Cardiac muscle cell (in vitro differentiated cells and primary cell): ENCODE measurements at places on chromosomes 7 and 10.

GRCh38 chr10:101967713-101968112 is 88.3 kb downstream of the ARMH3 start:
- no peak for DNase-seq
- no peaks in the 10 kb centered on the region for H3K36me3 ChIP-seq
- H3K27ac ChIP-seq, result peak overlapping the region; percentile 91
- H3K4me1 ChIP-seq, result peaks cover 60% of the 10 kb centered on the region
- H3K4me3 ChIP-seq, result no peak overlapping the region

- no peak overlapping the region for H3K27ac ChIP-seq
- no peaks in the 10 kb centered on the region for H3K4me1 ChIP-seq
- no peak overlapping the region for H3K4me3 ChIP-seq
- no peaks in the 10 kb centered on the region for H3K27me3 ChIP-seq
These were observed 166.0 kb downstream of the FANK1 start for GRCh38 chr10:126062131-126063032.

GRCh38 chr10:130020651-130021382 is 56.7 kb upstream of the EBF3 start:
- peak; percentile 19 for DNase-seq
- no peaks in the 10 kb centered on the region for H3K36me3 ChIP-seq
- no peaks in the 10 kb centered on the region for H3K4me1 ChIP-seq
- no peaks in the 10 kb centered on the region for H3K27me3 ChIP-seq
- no peak overlapping the region for H3K27ac ChIP-seq

DNA sequence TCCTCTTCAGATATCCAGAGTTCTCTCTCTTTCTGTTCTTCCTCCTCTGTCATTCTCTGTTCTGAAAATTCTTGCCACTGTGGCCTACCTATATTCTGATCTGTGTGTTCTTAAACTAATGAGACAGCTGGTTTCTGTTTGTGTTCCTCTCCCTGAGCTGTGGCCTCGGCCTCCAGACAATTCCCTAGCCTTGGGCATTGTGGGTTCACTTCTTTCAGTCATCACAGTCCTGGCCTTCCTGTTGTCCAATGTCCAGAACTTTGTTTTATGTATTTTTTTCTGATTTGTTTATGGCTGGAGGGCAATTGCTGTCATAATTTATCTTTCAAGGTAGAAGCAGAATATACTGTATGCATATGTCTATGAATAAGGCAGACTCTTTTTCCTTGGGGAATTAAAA is 173.2 kb upstream of the MTPN start:
- H3K4me1 ChIP-seq, result no peaks in the 10 kb centered on the region
- H3K27me3 ChIP-seq, result no peaks in the 10 kb centered on the region
- H3K36me3 ChIP-seq, result no peaks in the 10 kb centered on the region
- no peak for DNase-seq
- no peak overlapping the region for H3K27ac ChIP-seq
- H3K4me3 ChIP-seq, result no peak overlapping the region

DNA sequence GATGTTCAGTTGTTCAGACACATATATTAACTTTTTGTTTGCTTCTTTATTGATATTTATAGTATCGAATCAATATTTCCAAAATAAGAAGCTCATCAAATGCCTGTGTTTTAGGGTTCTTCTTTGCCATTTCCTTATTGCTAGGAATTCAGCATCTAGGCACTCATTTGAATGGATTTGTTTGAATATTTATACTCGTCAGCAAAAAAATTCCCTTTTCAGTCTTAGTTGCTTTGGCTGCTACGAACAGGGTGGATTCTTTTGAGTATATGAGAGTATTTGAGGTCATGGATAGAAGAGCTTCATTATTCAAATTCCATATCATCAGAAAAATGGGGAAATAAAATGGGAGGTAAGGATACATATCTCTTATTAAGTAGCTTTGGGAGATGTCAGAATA is 706.9 kb downstream of the NRG3 start:
- no peak overlapping the region for H3K27ac ChIP-seq
- no peaks in the 10 kb centered on the region for H3K27me3 ChIP-seq
- DNase-seq, result no peak
- H3K4me3 ChIP-seq, result no peak overlapping the region

GRCh38 chr7:34317039-34317438 is 341.0 kb upstream of the NPSR1 start:
- no peak overlapping the region for H3K4me3 ChIP-seq
- no peaks in the 10 kb centered on the region for H3K27me3 ChIP-seq
- DNase-seq, result no peak
- no peaks in the 10 kb centered on the region for H3K4me1 ChIP-seq
- no peak overlapping the region for H3K27ac ChIP-seq

DNA sequence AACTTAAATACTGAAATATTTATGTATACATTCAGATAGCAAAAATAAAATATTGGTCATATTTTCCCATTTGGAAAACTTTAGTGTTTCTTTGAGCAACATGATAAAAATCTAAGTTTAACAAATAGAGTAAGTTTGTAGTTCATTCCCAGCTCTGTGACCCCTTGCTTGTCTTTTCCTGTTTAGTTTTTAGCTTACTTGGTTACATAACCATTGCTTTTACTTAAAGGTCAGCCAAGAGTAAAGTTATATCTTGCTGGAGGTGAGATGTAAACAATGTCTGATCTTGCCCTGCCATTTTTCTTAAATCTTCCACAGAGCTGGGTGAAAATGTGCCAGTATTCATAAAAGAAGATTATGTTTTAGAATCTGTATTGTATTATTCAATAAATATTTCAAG is 46.7 kb upstream of the MDFIC start:
- H3K36me3 ChIP-seq, result no peaks in the 10 kb centered on the region
- H3K27me3 ChIP-seq, result no peaks in the 10 kb centered on the region
- DNase-seq, result no peak
- H3K4me1 ChIP-seq, result no peaks in the 10 kb centered on the region

DNA sequence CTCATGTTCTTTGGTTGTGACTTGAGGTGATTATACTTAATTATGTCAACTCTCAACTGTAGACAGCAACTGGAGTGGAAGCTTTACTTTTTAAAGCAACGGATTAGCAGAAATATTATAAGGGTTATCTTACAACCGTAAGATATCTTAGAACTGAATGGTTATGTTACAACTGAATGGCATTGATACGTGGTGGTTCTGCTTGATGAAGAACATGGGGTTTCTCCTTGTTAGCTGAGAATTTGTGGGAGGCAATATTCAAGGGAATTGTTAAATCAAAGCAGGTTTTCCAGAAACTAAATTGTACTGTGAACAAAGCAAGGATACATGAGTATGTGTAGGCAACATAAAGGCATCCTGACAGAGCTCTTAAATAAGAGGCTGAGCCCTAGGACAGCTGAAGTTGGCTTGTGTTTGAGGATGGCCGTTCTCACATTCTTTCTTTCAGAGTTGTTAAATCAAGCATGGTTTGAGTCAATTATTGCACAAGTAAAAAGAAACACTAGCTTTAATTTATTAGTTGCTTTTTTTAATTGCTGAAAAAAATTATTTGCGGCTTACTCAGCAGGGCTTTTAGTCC is 350.0 kb downstream of the PLXDC2 start:
- H3K36me3 ChIP-seq, result no peaks in the 10 kb centered on the region
- H3K27ac ChIP-seq, result peak overlapping the region; percentile 52

DNA sequence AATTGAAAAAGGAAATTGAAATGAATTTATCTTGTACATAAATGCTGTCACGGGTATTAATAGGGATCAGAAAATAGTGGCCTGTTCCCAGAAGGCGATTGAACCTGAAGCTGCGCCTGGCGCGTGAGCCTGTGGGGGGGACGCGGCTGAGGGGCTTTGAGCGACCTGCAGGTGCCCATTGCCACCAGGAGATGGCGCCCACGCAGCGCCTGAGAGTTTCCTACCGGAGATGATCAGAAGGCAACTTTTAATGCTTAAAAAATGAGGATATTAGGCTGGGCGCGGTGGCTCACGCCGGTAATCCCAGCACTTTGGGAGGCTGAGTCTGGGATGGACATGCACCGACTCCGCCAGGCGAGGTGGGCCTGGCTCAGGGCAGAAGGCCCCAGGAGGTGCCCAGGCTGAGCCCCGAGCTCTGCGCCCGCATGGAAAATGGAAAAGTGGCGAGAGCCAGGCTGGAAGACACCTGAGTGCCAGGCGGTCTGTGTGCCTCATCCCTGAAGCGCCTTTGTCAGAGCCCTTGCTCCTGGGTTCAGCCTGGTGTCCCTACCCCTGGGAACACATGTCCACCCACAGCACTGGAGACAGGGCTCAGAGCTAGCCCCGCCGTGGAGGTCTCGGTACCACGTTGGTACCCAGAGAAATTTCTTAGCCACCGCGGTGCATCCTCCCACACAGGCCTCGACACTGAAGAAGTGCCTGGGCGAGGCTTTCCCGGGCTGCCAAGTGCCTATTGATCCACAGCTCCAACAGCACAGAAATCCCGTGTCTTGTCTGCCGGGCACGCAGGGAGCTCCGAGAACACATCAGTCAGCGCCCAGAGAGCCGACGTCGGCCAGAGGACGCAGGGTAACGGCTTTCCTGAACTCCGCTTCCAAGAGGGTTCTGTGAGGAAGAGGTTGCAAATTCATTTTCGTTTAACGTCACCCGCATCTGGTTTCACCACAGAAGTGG is 117.4 kb downstream of the INPP5A start:
- H3K4me3 ChIP-seq, result no peak overlapping the region
- H3K27ac ChIP-seq, result no peak overlapping the region
- H3K27me3 ChIP-seq, result no peaks in the 10 kb centered on the region

- no peak overlapping the region for H3K4me3 ChIP-seq
- H3K27me3 ChIP-seq, result no peaks in the 10 kb centered on the region
- no peaks in the 10 kb centered on the region for H3K4me1 ChIP-seq
- no peaks in the 10 kb centered on the region for H3K36me3 ChIP-seq
- no peak for DNase-seq
These were observed 109.3 kb downstream of the DKK1 start for GRCh38 chr10:52423369-52423768.

DNA sequence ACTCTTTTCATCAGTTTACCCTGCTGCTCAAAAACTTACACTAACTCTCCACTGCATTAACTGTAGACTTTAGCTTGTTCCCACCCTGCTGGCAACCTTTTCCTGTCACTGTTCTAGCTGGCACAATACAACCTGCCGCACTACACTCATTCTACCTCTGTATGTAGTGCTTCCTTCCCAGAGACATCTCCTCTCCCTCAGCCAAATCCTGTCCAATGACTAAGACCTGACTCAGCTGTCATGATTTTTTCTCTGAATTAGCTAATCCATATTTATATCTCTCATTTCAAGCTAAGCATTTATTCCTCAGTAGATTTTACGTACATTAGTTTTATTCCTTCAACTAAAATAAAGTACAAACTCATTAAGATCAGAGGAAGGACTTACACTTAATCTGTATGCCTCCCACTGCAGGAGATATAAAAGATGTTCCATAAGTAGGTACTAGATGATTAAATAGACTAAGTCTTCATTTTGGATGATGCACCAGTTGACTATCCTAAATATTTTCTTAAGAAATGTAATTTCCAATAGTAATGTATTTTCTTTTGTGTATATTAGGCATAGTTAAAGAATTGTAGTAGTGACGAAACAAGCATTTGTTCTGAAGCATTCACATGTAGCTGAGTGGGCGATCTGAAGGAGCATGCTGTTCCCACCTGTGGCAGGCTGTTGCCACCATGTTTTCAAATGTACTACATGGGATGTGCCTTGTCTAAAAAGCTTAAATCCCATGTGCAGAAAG is 189.1 kb downstream of the SKAP2 start:
- no peaks in the 10 kb centered on the region for H3K36me3 ChIP-seq
- H3K27me3 ChIP-seq, result peaks cover 76% of the 10 kb centered on the region
- no peaks in the 10 kb centered on the region for H3K4me1 ChIP-seq
- no peak overlapping the region for H3K27ac ChIP-seq

DNA sequence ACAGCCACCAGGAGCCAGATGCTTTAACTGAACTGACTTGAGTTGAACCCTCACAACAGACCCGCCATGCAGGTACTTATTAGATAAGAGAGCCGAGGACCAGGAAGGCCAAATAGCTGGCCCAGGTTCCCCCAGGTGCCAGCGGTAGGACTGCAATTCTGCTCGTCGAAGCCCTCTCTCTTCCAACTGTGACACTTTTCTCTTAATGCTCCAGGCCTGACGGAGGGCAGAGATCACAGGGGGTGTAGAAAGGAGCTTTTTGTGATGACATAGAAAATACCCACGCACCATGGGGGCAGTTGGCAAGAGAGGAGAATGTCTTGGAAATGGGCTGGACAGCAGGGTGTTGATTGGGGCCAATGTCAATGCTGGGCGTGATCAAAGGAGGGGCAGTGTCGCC is 208.5 kb downstream of the PLXNA4 start:
- DNase-seq, result no peak
- H3K36me3 ChIP-seq, result no peaks in the 10 kb centered on the region
- H3K27me3 ChIP-seq, result no peaks in the 10 kb centered on the region
- H3K4me1 ChIP-seq, result peaks cover 21% of the 10 kb centered on the region

DNA sequence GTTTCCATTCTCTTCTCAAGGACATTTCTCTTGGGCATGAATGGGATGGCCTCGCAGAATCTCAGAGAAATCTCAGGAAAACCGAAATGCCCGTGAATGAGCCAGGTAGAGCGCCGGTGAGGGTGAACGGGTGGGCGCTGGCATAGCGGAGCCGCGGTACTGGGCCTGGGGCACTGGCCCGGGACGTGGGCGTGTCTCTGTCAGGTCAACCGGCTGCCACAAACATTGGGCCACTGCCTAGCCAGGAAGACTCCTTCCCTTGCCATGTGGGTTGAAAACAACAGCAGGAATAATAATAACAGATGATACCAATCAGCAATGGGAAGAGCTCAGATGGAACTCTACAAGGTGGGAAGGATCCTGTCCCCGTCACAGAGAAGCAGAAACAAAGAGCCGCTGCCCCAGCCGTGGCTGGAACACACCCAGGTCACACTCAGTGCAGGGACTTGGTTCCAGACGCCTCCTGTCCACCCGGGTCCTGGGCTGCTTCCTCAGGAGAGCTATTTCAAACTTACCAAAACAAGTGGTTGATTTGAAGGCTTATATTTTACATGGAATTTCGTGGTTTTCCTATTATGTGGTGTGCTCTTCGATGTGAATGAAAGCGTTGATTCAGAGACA is 51.1 kb upstream of the EBF3 start:
- H3K27me3 ChIP-seq, result no peaks in the 10 kb centered on the region
- DNase-seq, result no peak
- H3K27ac ChIP-seq, result no peak overlapping the region

- no peaks in the 10 kb centered on the region for H3K27me3 ChIP-seq
- H3K4me1 ChIP-seq, result peaks cover 13% of the 10 kb centered on the region
- H3K36me3 ChIP-seq, result no peaks in the 10 kb centered on the region
- DNase-seq, result no peak
These were observed 29.5 kb downstream of the ZNF775 start for GRCh38 chr7:150408393-150409299.

DNA sequence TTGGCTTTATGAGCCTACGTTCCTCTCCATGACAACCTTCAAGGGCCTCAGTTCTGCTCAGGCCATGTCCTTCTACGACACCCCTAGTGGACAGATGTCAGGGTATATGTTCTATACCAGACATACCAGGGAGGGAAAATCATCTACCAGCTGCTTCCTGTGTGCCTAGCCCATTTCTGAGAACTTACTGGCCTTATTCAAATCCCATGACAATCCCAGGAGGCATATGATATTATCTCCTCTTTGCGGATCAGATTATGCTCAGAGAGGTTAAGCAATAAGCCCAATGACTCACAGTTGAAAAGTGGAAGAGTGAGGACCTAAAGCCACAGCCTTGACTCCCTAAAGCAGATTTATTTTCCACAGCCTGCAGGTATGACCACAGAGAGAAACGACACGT is 139.3 kb downstream of the GLI3 start:
- no peaks in the 10 kb centered on the region for H3K27me3 ChIP-seq
- peaks cover 19% of the 10 kb centered on the region for H3K4me1 ChIP-seq
- no peak overlapping the region for H3K4me3 ChIP-seq
- H3K27ac ChIP-seq, result peak overlapping the region; percentile 82

- no peak overlapping the region for H3K27ac ChIP-seq
- no peak for DNase-seq
- no peaks in the 10 kb centered on the region for H3K27me3 ChIP-seq
These were observed 4.5 kb upstream of the DNMBP start for GRCh38 chr10:100014071-100014762.

- DNase-seq, result peak; percentile 39
- no peaks in the 10 kb centered on the region for H3K27me3 ChIP-seq
- no peaks in the 10 kb centered on the region for H3K36me3 ChIP-seq
- no peak overlapping the region for H3K27ac ChIP-seq
These were observed 824.5 kb downstream of the TYW1 start for GRCh38 chr7:67821116-67821515.
